ENCODE measurements at places on chromosomes 6 and 20.
A peak's percentile ranks its signal among the peaks of the same experiment; 100 is the strongest.

- no peak for DNase-seq
Observed at GRCh38 chr20:2521369-2522305, 12.9 kb upstream of the ZNF343 start.

DNA sequence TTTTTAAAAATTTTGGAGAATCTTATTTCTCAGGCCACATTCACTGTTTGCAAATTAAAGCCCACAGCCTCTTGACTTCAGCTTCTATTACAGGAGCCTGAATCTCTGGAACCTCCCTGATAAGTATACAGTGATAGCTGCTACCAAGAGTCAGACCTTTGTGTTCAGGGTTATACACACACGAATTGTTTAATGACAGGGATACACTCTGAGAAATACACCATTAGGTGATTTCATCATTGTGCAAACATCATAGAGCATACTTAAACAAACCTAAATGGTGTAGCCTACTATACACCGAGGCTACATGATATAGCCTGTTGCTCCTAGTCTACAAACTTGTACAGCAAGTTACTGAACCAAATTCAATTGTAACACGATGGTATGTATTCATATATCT, 473.9 kb downstream of the PKHD1 start:
- no peak for DNase-seq

DNA sequence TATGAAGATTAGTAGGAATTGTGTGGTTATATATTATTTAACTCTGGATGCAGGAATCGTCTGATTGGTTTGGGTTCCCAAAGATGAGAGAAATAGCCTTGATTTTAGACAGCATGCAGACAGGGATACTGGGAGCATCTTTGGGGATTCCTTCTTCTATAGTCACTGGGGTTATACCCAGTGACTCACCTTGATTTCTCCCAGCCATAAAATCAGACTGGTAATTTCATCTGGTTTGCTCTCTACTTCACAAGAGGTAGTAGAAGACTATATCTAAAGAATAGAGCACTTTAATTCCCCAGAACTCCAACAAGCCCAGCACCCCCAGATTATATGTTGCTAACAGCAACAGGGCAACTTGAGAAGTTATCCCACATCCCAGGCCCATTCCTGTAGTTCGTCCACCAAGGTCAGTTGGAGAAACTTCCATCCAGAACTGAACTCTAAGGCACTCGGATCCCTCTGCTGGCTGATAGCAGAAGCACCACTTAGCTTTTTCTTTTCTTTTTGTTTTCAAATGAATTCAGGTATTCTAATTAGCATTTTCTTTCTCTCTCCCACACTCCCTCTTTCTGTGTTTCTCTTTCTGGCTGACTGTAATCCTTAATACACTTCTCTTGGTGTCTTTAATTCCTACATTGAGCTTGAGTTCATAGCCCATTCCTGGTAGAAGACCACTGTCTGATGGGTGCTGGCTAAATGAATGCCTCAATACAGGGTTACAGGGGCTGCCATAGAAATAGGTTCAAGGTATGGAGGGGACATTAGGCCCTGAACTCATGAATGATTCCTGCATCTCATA, 20.4 kb upstream of the EFHC1 start:
- DNase-seq = no peak

GRCh38 chr6:101465863-101466262, 72.4 kb downstream of the GRIK2 start:
- DNase-seq = no peak

DNA sequence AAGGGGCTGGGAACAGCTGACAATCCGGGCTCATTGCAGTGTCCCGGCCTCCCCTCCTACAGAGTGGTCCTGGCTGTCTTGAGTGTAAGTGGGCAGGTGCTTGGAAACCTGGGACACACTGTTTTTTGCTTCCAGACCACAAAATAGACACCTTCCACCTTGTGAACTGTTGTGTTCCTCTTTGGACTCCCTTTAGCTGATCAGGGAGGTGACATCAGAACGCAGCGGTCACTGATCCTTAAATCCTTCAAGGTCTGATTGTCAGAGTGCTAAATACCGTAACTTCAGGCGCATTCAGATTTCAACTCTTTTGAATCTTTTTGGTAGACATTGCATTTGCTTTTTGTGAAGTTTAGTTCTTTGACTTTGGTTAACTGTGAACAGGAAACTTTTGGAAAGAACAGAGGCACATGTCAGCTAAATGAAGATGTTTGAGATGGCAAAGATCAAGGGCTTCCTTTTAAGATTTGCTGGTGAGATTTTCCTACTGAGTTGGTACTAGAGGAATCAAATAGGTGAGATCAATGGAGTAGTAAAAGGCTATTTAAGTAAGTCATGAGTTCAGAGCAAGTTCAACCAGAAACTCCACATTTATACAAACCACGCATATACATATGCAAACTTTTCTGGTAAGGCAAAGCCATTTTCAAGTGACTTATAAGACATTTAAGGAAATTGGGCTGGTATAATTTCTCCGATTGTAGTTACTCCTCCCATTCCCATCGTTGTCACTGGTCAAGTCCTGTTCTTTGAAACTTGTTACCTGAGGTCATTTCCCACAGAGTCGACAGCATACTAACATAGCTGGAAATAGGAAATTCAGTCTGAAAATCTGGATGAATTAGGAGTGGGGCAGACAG, 6.3 kb downstream of the PPP1R3G start:
- DNase-seq = no peak

GRCh38 chr6:157494132-157494710, 113.2 kb downstream of the ZDHHC14 start:
- no peak for DNase-seq

DNA sequence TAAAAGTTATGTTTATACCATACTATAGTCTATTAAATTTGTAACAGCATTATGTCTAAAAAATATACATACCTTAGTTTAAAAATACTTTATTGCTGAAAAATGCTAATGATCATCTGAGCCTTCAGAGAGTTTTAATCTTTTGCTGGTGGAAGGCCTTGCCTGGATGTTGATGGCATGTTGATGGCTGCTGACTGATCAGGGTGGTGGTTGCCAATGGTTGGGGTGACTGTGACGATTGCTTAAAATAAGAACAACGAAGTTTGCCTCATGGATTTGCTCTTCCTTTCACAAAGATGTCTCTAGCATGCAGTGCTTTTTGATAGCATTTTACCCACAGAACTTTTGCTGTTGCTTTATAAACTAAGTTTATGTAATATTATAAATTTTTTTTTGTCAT, 68.6 kb downstream of the QKI start:
- DNase-seq = no peak

- DNase-seq = no peak
Observed at GRCh38 chr6:78561015-78561414, 306.3 kb upstream of the IRAK1BP1 start.

GRCh38 chr6:122696853-122697252, 82.7 kb upstream of the FABP7 start:
- no peak for DNase-seq

DNA sequence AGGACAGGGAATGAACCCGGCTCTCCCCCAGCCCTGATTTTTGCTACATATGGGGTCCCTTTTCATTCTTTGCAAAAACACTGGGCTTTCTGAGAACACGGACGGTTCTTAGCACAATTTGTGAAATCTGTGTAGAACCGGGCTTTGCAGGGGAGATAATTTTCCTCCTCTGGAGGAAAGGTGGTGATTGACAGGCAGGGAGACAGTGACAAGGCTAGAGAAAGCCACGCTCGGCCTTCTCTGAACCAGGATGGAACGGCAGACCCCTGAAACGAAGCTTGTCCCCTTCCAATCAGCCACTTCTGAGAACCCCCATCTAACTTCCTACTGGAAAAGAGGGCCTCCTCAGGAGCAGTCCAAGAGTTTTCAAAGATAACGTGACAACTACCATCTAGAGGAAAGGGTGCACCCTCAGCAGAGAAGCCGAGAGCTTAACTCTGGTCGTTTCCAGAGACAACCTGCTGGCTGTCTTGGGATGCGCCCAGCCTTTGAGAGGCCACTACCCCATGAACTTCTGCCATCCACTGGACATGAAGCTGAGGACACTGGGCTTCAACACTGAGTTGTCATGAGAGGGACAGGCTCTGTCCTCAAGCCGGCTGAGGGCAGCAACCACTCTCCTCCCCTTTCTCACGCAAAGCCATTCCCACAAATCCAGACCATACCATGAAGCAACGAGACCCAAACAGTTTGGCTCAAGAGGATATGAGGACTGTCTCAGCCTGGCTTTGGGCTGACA, 28.8 kb upstream of the ZBP1 start:
- no peak for DNase-seq

- no peak for DNase-seq
Observed at GRCh38 chr6:150204705-150205472, 62.0 kb downstream of the PPP1R14C start.

DNA sequence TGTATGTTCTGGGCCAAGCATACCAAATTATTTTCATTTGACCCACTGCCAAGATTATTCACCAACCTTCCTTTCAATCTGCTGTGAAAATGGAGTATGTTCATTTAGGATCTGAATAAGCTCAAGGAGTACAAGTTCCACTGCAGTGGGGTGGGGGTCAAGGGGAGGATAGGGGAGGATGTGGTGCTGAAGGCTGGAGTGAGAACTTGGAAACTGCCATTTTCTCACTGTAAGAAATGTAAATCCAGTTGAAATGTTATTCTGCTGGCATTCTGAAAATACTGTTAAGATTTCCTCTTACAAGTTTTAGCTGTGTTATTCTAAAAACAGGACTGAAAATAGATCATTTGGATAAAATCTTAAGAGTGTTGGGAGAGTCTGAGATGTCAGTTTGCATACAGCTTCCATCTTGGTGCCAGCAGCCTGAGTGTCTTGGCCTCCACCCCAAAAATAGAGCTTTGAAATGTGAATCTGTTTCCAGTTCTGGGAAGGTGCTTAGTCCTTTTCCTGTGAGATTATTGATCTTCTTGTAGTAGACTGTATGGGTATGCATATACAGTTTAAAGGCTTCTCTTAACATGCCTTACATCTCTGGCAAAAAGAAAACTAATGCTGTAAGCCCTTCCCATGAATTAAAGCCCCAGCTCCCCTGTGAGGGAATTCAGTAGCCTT, 84.3 kb downstream of the CTNNBL1 start:
- DNase-seq = no peak

DNA sequence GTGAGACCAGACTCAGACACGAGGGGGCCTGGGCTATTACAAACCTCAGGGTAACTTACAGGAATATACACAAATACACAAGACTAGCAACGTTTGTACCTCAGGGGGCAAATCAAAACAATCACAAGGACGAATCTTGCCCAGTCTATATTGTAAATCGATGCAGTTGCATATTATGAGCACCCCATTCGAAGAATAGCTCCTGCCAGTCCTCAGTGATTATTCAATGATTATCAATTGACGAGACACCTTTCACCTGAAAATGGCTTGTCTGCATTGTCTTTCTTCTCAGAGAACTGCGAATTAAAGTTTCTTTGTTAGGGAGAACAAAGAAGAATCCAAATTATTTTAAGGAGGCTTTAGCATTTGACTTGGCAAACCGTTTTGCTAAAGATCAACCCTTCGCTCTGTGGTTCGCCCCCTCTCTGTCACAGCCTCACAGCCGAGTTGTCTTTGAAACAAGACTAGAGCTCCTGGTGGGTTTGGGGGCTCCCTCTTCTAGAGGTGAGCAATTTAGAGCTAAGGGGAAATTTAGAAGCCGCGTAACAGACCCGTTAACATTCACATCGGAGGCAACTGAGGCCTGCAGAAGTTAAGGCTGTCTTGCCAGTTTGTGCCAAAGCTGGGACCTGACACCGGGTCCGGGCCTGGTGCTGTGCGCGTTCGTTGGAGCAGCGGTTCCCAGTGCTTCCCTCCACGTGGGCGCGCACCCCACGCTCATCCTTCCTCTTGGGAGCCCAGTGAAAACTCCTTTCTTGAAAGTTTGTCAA, 24.9 kb upstream of the MAP3K7 start:
- DNase-seq = peak; percentile 26

DNA sequence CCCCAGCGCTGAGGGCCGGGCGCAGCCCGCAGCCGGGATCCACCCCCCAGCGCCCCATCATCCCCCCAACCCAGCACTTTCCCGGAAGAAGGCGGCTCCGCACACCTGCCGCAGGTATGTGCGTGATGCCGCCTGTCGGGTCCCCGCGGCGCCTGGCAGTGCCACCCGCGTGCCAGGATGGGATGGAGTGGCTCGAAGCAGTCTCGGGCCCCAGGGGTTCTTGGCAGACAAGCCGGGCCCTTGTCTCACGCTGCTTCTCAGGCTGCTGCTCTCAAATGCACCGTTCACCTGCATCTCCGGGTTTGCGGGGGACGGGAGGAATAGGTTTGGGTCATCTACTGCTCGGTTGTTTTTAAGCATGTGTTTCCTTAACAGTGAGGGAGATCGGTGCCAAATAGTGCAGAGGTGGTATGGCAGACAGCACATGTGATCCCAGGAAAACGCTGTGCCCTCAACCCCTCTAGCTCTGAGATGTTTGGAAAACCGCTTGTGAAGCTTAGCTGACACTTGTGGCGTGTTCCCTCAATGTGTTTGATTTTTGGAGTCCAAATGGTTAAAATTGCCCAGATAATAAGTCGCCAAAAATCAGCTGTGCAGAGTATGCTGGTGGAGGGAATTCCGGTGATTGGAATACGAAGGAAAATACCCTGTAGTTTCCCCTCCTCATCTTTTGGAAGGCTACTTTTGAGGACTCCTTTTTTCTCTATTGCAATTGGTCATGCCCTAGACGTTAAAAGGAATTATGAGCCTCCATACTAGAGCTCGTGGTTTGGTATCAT, 926 bp downstream of the MYLIP start:
- no peak for DNase-seq

DNA sequence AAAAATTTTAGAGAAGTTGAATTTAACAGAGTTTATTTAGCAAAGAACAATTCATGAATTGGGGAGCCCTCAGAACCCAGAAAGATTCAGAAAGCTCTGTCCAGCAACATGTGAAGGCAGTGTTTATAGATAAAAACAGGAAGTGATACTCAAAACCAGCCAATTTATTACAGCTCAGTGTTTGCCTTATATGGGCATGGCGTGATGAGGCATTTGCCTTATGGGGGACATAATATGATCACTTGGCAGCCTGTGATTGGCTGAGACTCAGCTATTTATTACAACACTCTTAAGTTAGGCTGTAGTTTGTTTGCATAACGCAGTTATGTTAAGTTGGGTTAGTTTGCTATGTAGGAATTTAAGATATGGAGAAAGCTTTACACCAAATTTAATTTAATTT, 11.5 kb downstream of the HLA-DPA1 start:
- DNase-seq = no peak

DNA sequence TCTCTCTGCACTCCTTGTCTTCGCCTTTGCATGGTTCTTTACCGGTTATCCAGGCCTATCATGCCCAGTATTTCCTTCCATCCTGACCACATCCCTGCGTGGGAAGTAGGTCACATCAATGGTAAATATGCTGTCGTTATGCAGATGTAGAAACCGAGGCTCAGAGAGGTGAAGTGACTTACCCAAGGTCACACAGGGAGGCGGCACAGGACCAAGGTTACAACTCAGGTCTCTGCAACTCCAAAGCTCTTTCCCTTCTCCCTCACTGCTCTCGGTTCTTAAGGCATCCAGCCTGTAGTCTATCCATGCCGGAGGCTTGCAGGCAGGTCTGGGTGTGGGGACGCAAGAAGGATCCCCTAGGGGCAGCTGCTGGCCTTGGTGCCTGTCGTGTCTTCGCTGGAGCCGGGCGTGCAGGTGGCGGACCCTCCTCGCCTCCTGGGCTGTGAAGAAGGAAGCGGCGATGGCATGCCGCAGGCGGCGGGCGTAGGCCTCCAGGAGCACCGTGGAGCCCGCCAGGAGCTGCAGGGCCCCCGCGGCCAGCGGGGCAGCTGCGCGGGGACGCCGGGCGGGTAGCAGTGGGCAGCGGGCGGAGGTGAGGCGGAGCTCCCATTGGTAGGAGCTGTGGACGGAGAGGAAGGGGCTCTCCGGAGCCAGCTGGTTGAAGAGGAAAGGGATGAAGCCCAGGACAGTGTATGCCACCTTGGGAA, 9.1 kb downstream of the OCSTAMP start:
- no peak for DNase-seq

GRCh38 chr6:33708516-33709204, 2.8 kb downstream of the UQCC2 start:
- DNase-seq = no peak

GRCh38 chr6:44504301-44504791, 116.8 kb downstream of the CDC5L start:
- DNase-seq = no peak

Data from D721Med (cell line).